ENCODE measurements at places on chromosomes 2 and 18.

GRCh38 chr2:129203331-129203730, 776.1 kb upstream of the RAB6C start:
- DNase-seq: no peak

DNA sequence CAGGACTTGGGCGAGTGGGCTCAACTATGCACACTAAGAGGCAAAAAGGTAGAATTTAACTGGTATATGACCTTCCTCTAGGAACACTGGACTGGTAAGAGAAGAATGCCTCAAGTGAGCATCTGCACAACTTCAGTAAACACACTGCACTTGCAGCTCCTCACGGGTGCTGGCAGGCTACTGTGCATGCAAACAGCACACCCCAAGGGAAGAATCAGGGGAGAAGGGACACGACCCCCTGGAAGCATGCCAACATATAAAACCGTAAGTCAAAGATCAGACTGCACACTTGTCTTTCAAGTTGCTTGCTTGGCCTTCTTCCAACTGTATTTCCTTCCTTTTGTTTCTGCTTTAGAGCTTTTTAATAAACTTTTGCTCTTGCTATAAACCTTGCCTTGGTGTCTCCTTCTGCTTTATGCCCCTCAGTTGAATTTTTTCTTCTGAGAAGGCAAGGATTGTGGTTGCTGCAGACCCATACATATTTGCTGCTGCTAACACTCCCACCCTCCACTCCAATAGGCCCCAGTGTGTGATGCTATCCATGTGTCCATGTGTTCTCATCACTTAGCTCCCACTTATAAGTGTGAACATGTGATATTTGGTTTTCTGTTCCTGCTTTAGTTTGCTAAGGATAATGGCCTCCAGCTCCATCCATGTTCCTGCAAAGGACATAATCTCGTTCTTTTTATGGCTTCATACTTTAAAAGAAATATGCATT, 263.7 kb upstream of the SPOPL start:
- DNase-seq: no peak

DNA sequence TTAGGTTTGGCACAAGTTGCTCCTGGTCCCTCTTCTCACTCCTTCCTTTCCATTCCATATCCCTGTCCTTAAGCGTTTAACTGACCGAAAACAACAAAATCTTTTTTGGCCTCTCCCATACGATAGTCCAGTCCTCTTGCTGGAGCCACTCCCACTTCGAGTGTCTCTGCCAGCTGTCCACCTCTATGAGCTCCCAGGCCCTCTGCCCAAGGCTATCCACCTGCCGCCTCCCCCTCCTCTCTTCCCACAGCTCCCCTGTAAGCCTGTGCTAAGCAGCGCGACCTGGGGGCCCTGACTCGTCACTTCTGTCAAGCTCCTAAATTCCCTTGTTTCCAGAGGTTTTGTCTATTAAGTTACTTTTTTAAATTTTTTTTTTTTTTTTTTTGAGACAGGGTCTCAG, 47.0 kb upstream of the FOSL2 start:
- DNase-seq: no peak

- DNase-seq: no peak
These were observed 796 bp upstream of the DYSF start for GRCh38 chr2:71452565-71452964.

GRCh38 chr18:59996370-59996966, 96.7 kb downstream of the PMAIP1 start:
- no peak for DNase-seq

DNA sequence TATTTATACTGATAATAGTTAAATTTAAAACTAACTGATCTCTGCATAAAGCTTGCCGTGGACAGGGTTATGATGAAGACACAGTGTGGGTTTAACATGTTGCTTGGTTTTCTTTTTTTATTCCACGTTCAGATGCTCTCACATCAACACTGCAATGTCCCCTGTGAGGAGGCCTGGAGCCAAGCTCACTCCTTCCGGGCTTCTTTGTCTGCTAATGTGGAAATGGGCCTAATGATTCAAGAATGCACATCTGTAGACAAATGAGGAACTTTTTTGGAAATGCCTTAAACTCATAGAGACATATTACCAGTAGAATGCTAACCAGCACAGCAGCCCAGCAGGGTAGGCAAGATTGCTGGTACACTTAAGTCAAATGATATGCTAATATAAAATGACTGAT, 208.0 kb downstream of the GALR1 start:
- DNase-seq: no peak

GRCh38 chr2:238433300-238433915, 6.7 kb downstream of the ASB1 start:
- no peak for DNase-seq

- DNase-seq: no peak
These were observed 44.9 kb downstream of the MRPL35 start for GRCh38 chr2:86243950-86244733.

DNA sequence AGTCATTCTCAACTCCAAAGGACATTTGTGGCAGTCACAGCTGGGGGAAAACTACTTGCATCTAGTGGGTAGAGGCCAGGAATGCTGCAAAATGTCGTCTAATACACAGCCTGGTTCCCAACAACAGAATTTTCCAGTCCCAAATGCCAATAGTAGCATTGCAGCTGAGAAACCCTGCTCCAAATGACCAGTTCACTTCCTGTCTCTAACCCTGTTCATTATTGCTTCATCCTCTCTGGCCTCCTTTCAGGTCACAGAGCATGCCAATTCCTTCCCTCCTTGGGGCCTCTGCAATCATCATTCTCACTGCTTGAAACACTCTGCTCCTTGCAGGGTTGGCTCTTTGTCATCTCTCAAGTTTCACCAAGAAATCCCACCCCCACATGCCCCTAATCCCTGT, 139.1 kb downstream of the IRS1 start:
- DNase-seq: no peak

DNA sequence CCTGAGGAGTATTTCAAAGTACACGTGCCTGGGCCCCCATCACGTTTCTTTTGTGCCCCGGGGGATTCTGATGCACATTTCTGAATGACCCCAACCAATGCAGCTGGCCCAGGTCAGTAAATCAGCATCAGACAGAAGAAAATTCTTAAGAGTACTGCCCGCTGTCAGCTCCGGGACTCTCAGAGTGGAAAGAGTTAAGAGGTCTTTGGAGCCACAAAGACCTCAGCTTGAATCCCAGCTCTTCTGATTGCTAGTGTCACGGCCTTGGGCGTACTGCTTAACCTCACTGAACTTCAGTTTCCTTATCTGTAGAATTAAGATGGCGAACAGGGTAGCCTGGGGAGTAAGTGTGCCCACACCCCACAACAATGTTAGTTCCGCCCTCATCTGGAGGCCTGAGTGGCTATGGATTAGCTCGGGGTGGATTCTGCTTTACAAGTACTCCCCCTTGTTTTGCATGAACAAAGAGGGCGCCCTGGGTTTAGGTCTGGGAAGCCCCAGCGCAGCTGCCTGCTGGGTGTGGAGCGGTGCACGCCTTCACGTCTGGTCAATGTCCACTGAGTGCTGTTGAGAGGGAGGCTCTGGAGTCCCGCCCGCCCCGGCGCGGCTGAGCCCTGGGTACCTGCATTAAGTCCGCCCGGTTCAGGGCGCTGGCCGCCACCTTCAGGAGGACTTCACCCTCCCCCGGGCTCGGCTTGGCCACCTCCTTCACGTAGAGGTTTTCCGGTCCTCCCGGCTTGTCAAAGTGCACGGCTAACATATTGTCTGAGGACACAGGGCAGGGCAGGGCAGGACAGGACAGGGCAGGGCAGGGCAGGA, 858 bp downstream of the TP53I3 start:
- DNase-seq: no peak

DNA sequence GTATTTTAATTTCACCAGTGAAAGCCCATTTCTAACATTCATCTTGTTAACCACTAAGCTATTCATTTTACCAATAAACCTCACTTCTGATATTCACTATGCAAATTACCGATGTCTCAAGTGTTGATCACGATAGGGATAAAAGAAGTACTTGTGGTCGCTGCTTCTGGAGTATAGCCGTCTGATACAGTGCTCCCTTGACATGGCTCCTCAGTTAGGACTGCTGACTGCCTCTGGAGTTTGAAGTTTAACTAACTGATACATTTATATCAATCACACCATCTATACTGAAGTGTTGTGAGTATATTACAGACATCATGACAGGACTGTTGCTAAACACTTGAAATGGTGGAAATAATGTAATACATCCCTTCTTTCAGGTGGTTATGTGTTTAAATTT, 95.6 kb downstream of the EHBP1 start:
- DNase-seq: no peak

GRCh38 chr2:12050396-12050795, 304.0 kb downstream of the LPIN1 start:
- DNase-seq: no peak

DNA sequence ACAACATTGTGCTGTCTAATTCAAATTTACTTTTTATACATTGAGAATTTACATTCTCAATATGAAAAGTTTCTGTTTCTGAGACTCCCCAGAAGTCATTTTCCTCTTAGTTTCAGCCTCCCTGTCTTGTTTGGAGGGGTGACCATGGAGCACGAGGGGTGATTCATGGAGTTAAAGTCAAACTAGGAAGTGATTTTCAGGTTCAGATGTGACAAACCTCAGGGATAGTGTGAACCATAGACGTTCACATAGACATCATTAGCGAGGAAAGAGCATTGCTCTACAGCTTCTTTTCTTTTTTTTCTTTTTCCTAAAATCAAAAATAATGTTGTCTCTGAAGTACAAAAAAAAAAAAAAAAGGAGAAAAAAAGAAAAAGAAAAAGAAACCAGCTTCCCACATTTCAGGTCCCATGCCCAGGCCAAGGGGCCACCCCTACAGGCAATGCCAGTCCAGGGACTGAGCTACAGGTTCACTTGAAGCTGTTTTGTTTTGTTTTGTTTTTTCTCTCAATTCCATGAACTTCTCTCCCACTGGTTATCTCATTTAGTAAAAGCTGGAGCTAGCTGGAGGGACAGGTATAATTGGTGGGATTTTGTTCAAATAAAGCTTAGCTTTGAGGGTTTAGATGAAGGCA, 18.1 kb upstream of the LCLAT1 start:
- DNase-seq: no peak

DNA sequence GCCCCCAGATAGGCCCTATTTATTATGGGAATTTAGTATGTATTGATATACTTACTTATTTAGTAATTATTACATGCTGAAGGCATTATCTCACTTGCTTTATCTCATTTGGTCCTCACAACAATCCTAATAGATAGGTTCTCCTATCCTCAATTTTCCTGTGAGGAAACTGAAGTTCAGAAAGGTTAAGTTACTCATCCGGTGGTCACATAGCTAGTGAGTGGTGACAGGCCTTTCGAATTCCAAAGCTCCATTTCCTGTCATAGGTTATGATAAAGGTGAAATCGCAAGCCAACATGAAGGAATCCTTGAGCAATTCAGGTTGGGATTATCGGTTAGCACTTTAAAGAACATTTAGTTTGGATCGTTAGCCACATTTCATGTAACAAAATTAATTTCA, 33.3 kb downstream of the NAB1 start:
- no peak for DNase-seq

- DNase-seq: no peak
These were observed 152.7 kb upstream of the HDAC4 start for GRCh38 chr2:239553376-239554000.

GRCh38 chr2:164655336-164655735, 34.1 kb upstream of the GRB14 start:
- no peak for DNase-seq

GRCh38 chr2:85996591-85996990, 107.8 kb upstream of the ST3GAL5 start:
- no peak for DNase-seq

GRCh38 chr18:69588301-69588700, 187.6 kb downstream of the DOK6 start:
- DNase-seq: no peak

GRCh38 chr18:6373187-6373586, 41.5 kb downstream of the L3MBTL4 start:
- DNase-seq: no peak

GRCh38 chr18:60110836-60111235, 211.0 kb downstream of the PMAIP1 start:
- no peak for DNase-seq

DNA sequence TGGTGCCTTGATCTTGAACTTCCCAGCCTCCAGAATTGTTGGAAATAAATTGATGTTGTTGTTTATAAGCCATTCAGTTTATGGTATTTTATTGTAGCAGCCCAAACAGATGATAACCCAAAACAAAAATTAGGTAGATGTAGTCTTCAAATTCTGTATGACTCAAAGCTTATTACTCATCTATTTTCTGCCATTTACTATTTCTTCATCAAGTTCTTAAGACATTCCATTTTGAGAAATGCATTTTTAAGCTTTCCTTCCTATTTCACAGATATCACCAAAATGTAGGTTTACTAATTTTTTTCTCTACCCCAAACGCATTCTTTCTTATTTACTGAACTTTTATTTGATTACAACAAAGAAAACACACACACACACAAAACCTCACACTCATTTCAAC, 148.2 kb downstream of the RND3 start:
- DNase-seq: no peak

DNA sequence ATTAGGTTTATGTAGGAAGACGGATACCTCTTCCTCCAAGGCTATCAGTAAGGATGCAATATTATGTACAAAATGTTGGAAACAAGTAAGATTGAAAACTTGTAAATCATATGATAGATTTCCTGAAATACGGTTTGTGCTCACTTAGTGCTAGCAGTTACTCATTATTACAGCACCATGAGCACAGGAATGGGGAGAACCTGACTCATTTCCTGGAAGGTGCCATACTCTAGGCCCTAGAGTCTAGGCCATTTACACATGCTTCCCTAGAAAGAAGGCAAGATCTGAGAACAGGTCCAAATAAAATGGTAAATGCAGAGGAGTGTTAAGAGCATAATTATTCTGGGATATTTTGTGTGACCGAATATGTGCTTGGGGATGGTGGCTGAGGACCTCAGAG, 467.7 kb upstream of the CELF4 start:
- DNase-seq: no peak

GRCh38 chr2:237927135-237927534, 39.7 kb upstream of the UBE2F start:
- DNase-seq: no peak

DNA sequence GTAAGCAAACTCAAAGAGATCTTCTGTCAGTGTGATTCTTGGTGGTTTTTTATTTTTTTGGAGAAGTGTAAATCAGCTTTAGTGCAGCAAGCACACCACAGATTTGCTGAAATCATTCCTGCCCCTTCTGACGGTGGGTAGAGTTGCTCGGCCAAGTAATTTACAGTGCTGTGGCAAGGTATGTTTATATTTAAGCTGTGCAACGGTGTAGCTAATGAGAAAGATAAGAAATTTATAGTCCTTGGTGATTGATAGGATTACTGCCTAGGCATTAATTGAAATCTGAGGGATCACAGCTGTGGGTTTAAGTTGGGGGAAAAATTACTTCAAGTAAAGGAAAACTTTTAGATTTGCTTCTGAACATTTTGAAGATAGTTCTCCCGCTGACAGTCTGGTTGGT, 286.6 kb downstream of the AGAP1 start:
- no peak for DNase-seq

DNA sequence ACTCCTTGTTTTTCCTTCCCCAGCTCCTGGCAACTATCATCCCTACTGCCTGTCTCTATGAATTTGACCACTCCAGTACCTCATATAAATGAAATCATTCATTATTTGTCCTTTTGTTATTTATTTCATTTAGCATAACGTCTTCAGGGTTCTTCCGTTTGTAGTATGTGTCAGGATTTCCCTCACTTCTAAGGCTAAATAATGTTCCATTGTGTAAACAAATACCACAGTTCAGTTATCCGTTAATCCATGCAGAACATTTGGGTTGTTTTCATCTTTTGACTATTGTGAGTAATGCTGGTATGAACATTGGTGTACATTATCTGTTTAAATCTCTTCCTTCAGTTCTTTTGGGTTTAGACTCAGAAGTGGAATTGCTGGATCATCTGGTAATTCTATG, 18.8 kb downstream of the DYNC2LI1 start:
- no peak for DNase-seq
